Diencephalon (tissue), 1 donor: ENCODE measurements at places on chromosomes 5 and 9. TPM values are rescaled to one million over a fixed set of nuclear protein-coding genes. Genes with fewer than 3 reads are reported as not detected.

Gene IFNA21
- total RNA-seq, result not detected

Gene GLE1
- 21.9 TPM for total RNA-seq

Gene GAS1
- 9.9 TPM for total RNA-seq

Gene RXRA
- total RNA-seq, result 8.5 TPM

Gene FAM169A
- total RNA-seq, result 126 TPM

Gene SLC36A2
- total RNA-seq, result not detected

Gene PLAC8L1
- 0.69 TPM for total RNA-seq

Gene FCHO2
- total RNA-seq, result 52.4 TPM

Gene SLC1A3
- 418 TPM for total RNA-seq

Gene BTNL9
- 4.2 TPM for total RNA-seq

Gene ENHO
- 58.8 TPM for total RNA-seq

Gene IFNA2
- total RNA-seq, result not detected

Gene MOCS2
- total RNA-seq, result 55.4 TPM

Gene CARTPT
- 2.3 TPM for total RNA-seq

Gene ELOVL7
- 6.9 TPM for total RNA-seq

Gene BSPRY
- 0.69 TPM for total RNA-seq
